ENCODE measurements at places on chromosomes 6 and 20. TPM values are rescaled to one million over a fixed set of nuclear protein-coding genes. Genes with fewer than 3 reads are reported as not detected.
A peak's percentile ranks its signal among the peaks of the same experiment; 100 is the strongest.

SMOC2 gene
- total RNA-seq = 5.3 TPM

DNA sequence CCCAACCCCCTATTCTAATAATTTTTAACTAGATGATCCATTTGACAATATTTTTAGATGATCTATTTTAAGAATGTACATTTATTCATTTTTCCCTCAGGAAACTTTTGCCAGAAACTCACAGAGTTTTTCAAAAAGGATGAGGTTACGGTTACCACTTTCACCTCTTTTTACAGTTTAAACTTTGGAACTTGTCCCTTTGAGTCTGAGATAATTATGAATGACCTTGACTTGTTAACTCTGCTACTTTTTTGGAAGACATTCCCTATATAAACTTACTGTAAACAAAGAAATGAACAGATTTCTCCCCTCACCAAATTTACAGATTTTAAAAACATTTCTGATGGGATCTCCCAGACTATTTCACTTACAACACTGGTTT is 18.4 kb upstream of the BLOC1S5 start:
- no peaks in the 10 kb centered on the region for H3K27me3 ChIP-seq
- no peak overlapping the region for H3K4me3 ChIP-seq
- no peak overlapping the region for H3K27ac ChIP-seq
- H3K4me1 ChIP-seq = no peaks in the 10 kb centered on the region
- DNase-seq = no peak

ZBP1 gene
- total RNA-seq = 1.3 TPM

HNF4A gene
- 0.67 TPM for total RNA-seq

GRCh38 chr6:93407186-93407585 is 12.2 kb downstream of the EPHA7 start:
- no peaks in the 10 kb centered on the region for H3K27me3 ChIP-seq
- DNase-seq = peak; percentile 92
- H3K4me1 ChIP-seq = no peaks in the 10 kb centered on the region
- H3K27ac ChIP-seq = no peak overlapping the region
- H3K36me3 ChIP-seq = no peaks in the 10 kb centered on the region

GRCh38 chr6:100176311-100176950 is 182.4 kb upstream of the MCHR2 start:
- H3K36me3 ChIP-seq = no peaks in the 10 kb centered on the region
- H3K27ac ChIP-seq = peak overlapping the region; percentile 14
- H3K4me1 ChIP-seq = no peaks in the 10 kb centered on the region

KLHDC3 gene
- total RNA-seq = 56.4 TPM

GRCh38 chr6:52876056-52876787 is 33.3 kb downstream of the GSTA3 start:
- H3K36me3 ChIP-seq = no peaks in the 10 kb centered on the region
- no peak overlapping the region for H3K27ac ChIP-seq
- H3K4me1 ChIP-seq = peaks cover 14% of the 10 kb centered on the region
- H3K4me3 ChIP-seq = no peak overlapping the region
- no peaks in the 10 kb centered on the region for H3K27me3 ChIP-seq
- no peak for DNase-seq

- H3K4me1 ChIP-seq = no peaks in the 10 kb centered on the region
- no peaks in the 10 kb centered on the region for H3K36me3 ChIP-seq
- no peaks in the 10 kb centered on the region for H3K27me3 ChIP-seq
- DNase-seq = no peak
Measured at GRCh38 chr6:105270511-105270910, 90.7 kb upstream of the POPDC3 start.

HUS1B gene
- total RNA-seq = 1.2 TPM

- no peaks in the 10 kb centered on the region for H3K27me3 ChIP-seq
- H3K27ac ChIP-seq = no peak overlapping the region
- no peaks in the 10 kb centered on the region for H3K4me1 ChIP-seq
- no peak overlapping the region for H3K4me3 ChIP-seq
- no peak for DNase-seq
Measured at GRCh38 chr6:63807056-63807455, 171.5 kb downstream of the PHF3 start.

GRCh38 chr20:62838128-62838891 is 21.5 kb downstream of the COL9A3 start:
- H3K36me3 ChIP-seq = no peaks in the 10 kb centered on the region
- no peaks in the 10 kb centered on the region for H3K27me3 ChIP-seq
- no peaks in the 10 kb centered on the region for H3K4me1 ChIP-seq
- no peak overlapping the region for H3K27ac ChIP-seq
- DNase-seq = no peak
- no peak overlapping the region for H3K4me3 ChIP-seq

DNA sequence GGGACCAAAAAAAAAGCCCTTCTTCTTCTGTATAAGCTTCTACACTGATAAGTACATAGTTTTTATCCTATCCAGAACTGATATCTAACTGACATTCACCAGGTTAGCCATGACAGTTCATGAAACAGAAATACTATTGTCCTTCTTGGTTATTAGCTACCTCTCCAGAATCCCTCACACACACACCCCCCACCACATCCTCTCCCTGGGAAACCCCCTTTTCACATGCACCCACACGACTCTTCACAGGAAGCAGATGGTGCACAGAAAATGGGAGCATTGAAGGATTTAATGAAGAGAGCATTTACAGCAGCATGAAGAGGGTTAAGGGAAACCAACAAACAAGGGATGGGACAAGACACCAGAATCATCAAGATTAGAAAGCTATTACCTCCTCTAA is 88.9 kb downstream of the FHL5 start:
- no peaks in the 10 kb centered on the region for H3K27me3 ChIP-seq
- H3K4me3 ChIP-seq = no peak overlapping the region
- H3K36me3 ChIP-seq = no peaks in the 10 kb centered on the region
- no peaks in the 10 kb centered on the region for H3K4me1 ChIP-seq
- no peak overlapping the region for H3K27ac ChIP-seq

- no peak overlapping the region for H3K4me3 ChIP-seq
- H3K36me3 ChIP-seq = no peaks in the 10 kb centered on the region
- H3K4me1 ChIP-seq = peaks cover 12% of the 10 kb centered on the region
- H3K27me3 ChIP-seq = no peaks in the 10 kb centered on the region
- no peak overlapping the region for H3K27ac ChIP-seq
- no peak for DNase-seq
Measured at GRCh38 chr6:54192993-54193392, 81.8 kb downstream of the MLIP start.

GRCh38 chr6:142318714-142319113 is 16.9 kb downstream of the ADGRG6 start:
- H3K36me3 ChIP-seq = no peaks in the 10 kb centered on the region
- H3K4me1 ChIP-seq = peaks cover 6% of the 10 kb centered on the region
- no peak for DNase-seq
- no peaks in the 10 kb centered on the region for H3K27me3 ChIP-seq
- H3K27ac ChIP-seq = no peak overlapping the region

DNA sequence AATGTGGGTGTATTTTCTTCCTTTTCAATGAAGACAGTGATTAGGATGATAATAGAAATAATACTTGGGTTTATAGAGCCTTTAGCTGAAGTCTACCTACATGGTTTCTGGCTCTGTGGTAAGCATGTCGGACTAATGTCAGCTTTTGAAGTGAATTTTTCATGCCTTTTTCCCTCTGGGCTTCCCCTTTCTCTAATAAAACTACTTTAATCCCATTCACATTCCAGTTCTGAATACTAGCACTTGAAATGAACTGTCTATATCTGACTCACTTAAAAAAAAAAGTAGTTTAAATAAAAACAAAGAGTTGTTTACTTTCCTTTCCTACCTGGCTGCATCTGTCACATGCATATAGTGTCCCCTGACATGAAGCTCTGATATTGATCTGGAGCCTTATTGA is 545.9 kb upstream of the FLRT3 start:
- no peak for DNase-seq
- H3K27ac ChIP-seq = no peak overlapping the region
- H3K36me3 ChIP-seq = no peaks in the 10 kb centered on the region
- H3K4me1 ChIP-seq = no peaks in the 10 kb centered on the region
- H3K4me3 ChIP-seq = no peak overlapping the region

DNA sequence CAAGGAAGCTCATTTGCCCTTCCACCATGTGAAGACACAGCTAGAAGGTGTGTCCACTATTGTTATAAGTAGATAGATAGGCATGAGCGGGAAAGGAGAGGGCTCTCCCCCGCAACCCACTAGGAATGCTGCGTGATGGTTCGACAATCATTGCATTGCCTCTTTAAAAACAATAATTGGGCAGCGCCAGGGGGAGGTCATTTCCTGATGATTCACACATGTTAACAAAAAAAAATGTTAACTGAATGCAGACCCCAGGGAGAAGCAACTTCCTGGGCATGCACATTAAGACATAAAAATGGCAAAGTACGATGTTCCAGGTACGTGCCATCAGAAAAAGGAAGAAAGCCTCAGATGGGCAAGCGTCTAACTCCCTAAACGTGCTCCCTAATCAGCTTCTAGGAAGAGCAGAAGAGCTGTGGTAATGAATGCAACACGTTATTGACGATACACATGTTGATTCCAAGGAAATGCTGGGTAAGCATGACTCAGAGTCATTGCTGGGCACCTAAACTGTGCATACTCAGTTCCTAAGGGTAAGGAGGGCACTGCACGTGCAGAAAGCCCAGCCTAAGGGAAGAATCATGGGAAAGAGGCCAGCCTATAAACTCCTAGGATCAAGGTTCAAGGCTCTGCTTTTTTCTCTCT is 113.7 kb downstream of the FAM217A start:
- H3K27ac ChIP-seq = no peak overlapping the region
- no peaks in the 10 kb centered on the region for H3K36me3 ChIP-seq
- H3K27me3 ChIP-seq = no peaks in the 10 kb centered on the region
- no peaks in the 10 kb centered on the region for H3K4me1 ChIP-seq
- H3K4me3 ChIP-seq = no peak overlapping the region

DNA sequence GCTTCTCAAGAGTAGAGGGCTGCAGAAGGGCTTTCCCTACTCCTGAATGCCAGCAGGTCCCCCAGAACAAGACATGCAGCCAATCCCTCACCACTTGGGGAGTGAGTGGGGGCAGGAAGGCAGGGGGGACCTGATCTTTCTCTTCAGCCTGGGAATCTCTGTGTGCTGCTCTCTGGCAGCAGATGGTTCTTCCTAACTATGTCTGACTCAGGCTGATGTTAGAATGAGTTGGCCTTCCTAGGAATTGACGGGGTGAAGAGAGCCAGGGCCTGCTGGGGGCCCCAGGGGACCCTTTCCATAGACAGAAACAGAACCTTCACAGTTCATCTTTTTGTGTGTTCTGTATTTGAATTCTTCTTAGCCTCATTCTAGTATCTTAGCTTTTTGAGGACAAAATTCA is 29.0 kb upstream of the TCP11 start:
- H3K4me1 ChIP-seq = no peaks in the 10 kb centered on the region
- H3K4me3 ChIP-seq = no peak overlapping the region
- no peaks in the 10 kb centered on the region for H3K36me3 ChIP-seq
- no peak overlapping the region for H3K27ac ChIP-seq

DNA sequence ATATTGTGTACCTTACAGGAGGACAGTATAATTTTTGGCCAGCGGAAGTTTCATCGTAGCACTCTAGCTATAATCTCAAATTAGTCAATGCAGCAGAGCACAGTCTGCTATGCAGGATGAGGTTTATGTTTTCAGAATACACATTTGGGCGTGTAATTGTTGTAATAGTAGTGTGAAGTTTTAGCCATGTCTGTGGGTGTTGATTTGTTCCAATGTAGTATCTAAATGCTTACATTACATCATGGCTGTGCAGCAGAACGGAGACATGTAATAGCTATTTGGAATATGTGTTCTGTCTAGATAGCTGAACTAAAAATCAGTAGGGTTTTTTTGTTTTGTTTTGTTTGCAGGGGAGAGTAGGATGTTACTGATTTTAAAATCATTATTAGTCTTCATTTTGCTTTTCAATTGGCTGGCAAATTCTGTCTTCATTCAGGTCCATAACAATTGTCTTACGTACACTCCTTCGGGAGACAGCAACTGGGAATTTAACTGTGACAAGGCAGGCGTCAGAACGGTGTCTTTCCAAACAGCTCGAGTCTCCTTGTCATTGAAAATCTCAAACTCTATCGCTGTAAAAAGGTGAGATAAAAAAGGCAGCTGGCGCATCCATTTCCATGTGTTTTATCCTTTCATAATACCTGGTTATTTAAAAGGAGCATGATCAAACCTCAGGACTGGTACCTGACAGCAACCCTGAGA is 65.1 kb upstream of the CDH4 start:
- no peaks in the 10 kb centered on the region for H3K36me3 ChIP-seq
- DNase-seq = no peak
- H3K4me1 ChIP-seq = peaks cover 9% of the 10 kb centered on the region
- no peak overlapping the region for H3K4me3 ChIP-seq

IPCEF1 gene
- 18.1 TPM for total RNA-seq

TNXB gene
- total RNA-seq = 117 TPM

DNA sequence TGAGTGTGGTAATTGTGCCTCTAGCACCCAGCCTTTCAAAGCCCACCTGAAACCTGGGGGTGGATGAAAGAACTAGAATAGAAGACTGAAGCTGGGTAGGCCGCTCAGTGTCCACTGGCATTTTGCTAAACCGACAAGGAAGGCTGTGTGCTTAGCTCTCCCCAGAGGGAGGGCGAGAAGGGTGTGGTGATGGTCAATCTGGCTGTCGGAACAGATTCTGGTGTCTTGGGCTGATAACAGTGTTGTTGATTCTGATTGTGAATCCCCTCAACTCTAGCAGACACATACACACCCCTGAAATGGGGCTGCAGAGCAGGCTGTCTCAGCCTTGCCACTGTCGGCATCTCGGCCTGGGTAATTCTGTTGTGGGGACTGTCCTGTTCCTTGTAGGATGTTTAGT is 4.1 kb upstream of the BPHL start:
- peaks cover 1% of the 10 kb centered on the region for H3K4me1 ChIP-seq
- H3K4me3 ChIP-seq = no peak overlapping the region
- H3K27ac ChIP-seq = no peak overlapping the region
- peaks cover 11% of the 10 kb centered on the region for H3K36me3 ChIP-seq

TRIM10 gene
- 1.8 TPM for total RNA-seq

CYP39A1 gene
- 14.4 TPM for total RNA-seq

DNA sequence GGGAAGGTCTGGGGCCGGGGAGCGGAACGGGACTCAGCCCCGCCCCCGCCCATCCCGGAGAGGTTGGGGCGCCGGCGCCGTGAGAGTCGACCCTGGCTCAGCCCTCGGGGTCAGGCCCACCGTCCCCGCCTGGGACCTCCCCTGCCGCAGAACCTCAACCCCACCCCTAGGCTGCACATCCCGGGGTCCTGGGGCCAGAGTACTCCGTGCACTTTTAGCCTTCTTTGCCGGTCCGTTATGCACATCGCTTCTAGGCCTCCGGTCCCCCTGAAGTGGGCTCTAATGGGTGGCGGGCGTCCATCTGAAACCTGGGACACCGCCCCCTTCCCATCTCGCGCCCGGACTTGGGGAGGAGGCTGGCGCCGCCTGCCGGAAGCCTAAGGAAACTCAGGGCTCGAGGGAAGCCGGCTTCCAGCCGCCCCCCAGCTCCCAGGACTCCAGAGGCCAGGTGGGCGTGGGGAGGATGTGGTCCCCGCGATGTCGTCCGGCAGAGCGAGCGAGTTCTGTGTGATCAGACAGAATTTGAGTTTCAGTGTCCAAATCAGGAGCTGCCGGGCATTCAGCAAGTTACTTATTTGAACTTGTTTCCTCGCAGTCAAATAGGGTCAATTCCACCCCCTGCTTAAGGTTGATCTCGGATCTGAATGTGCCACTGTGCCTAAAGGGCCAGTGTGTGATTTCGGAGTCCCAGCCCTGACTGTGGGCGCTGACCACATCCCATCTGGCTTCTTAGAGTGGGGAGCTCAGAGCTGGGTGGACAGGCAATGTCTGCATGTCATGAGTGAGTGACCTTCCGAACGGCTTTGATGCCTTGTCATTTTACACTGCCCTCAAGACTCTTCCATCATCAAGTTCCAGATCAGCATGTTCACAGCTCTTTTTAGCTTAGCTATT is 47.6 kb downstream of the CPXM1 start:
- DNase-seq = peak; percentile 42
- peaks cover 29% of the 10 kb centered on the region for H3K27me3 ChIP-seq
- H3K4me1 ChIP-seq = no peaks in the 10 kb centered on the region
- no peaks in the 10 kb centered on the region for H3K36me3 ChIP-seq
- no peak overlapping the region for H3K27ac ChIP-seq
- peak overlapping the region; percentile 18 for H3K4me3 ChIP-seq

Measured in lung (tissue), 17 donors.